ENCODE measurements at places on chromosomes 6 and 20. TPM values are rescaled to one million over a fixed set of nuclear protein-coding genes. Genes with fewer than 3 reads are reported as not detected.

DNA sequence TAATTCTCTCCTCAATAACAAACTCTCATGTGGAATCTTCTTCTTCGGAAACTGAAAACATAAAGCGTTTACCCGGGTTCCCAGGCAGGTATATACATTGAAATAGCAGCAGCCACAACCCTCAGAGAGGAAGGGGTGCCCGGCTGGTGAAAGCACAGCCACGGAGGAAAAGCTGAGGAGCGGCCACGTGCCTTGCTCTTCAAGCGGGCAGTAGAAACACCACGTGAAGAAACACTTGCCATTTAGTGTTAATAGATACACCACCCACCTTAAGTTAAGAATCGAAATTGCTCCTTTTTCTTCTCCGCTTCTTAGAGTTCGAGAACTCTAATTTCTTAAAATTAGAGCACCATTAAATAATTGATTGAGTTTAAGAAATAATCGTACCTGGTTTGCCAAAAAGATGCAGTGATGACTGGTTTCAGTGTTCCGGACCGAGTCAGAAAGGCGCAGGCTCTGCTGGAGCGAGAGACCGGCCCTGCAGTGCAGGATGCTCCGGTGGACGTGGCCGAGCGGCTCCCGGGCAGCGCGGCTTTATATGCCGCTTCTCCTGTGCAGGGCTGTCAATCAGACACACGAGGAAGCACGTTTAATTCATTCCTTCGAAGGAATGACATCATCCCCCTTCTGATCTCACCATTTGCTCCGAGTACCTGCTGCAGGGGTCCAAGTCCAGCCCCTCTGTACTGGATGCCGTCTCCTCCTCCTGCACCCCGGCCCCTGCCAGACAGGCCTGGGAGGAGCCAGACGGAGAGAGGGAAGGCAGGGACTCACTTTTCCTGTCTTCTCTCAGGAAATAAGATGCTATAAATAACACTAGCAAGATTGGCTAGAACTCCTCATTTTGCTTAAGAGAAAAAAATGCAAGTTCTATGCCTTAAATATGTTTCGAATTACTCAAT is at the start of gene THBS2:
TSS of gene THBS2 (minus strand) at position 510 of the 902 bp plus-strand sequence. CDS start 3,062 bp downstream, outside the sequence.
- no peak for DNase-seq

Gene TMC2
- polyA plus RNA-seq, result 0.38 TPM

- no peak for DNase-seq
Measured at GRCh38 chr20:10239954-10240353, 21.3 kb downstream of the SNAP25 start.

GRCh38 chr20:9884666-9885065 is 45.8 kb upstream of the PAK5 start:
- no peak for DNase-seq

DNA sequence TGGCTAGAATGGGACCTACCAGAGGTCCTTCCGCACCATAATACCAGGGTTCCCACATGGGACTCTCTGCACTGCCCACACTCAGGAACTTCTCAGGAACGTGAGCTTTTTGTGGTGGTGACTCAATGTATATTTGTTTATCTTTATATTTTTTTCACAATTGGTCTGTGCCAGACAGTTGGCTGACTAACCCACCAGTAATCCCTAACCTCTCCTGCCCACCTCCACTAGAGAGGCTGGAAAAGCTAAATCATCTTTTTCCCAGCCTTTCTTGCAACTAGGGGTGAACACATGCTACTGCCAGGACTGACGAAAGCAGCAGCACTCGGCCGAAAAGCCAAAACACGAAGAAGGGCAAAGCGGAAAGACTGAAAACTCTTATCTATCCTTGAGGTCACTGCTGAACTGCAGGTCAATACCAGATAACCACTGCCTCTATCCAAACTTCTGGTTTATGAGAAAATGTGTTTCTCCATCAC is 112.9 kb downstream of the TRERF1 start:
- DNase-seq, result no peak

Data from renal cortex interstitium (tissue), 15 donors.